Hematopoietic multipotent progenitor cell treated with erythropoietin and hydrocortisone succinate and interleukin-3 and kit ligand, for 8 days (in vitro differentiated cells): ENCODE measurements at places on chromosomes 5 and 9.

- DNase-seq = no peak
Measured at GRCh38 chr5:175166026-175166425, 278.0 kb downstream of the DRD1 start.

DNA sequence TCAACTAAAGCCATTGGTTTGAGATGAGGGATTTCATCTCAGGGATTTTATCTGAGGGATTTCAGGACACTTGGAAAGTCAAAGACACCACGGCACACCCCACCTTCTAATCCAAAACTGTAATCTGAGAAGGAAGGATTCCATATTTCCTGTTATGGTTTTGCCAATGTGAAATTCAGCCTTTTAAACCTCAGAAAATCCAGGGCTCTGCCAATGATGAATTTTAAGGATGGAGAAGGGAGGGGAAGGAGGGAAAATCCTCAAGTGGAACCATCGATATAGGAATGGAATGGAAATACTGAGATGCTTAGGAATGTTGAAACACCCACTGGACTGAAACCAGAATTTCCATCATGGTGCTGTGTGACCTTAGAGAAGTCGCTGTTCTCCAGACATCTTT lies 5.3 kb downstream of the C1QTNF3 start:
- DNase-seq = no peak

DNA sequence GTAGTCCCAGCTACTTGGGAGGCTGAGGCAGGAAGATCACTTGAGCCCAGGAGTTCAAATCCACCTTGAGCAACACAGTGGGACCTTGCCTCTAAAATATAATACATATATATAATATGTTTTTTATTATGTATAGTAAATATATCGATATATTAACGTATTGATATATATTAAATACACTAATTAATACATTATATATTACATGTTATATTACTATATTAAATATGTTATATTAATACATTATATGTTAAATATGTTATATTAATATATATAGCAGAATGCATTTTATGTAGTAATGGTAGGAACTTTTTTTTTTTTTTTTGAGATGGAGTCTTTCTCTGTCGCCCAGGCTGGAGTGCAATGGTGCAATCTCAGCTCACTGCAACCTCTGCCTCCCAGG lies 18.1 kb upstream of the BNC2 start:
- DNase-seq = no peak

- no peak for DNase-seq
Measured at GRCh38 chr5:126481243-126481642, 58.0 kb downstream of the GRAMD2B start.

DNA sequence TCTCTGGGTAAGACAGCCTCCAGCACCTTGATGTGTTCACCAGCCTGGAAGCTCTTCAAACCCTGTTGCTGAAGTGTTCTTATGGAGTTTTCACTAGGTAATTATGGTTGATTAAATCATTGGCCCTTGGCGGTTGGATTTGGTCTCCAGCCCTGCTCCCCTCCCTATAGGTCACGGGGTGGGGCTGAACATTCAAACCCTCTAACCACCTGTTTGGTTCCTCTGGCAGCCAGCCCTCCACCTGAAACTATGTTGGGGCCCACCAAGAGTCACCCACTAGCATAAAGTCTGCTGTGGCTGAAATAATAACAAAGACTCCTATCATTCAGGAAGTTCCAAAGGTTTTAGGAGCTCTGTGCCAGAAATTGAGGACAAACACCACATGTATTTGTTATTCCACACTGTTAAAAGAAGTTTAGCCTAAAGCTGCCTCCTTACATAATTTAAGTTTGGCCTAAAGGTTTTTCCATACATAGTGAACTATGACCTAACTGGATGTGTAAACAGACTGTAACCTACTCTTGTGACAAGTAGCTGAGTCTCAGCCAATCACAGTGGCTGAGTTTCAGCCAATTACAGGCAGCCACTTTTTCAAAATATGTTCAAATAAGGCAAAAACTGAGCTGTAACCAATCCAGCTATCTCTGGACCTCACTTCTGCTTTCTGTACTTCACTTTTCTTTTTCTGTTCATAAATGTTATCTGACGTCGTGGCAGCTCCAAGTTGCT lies 34.8 kb downstream of the TMEM252 start:
- DNase-seq = peak; percentile 4

- no peak for DNase-seq
Measured at GRCh38 chr9:135032868-135033460, 54.5 kb upstream of the OLFM1 start.

GRCh38 chr5:176743136-176743861 lies 67.1 kb upstream of the UNC5A start:
- DNase-seq = no peak

DNA sequence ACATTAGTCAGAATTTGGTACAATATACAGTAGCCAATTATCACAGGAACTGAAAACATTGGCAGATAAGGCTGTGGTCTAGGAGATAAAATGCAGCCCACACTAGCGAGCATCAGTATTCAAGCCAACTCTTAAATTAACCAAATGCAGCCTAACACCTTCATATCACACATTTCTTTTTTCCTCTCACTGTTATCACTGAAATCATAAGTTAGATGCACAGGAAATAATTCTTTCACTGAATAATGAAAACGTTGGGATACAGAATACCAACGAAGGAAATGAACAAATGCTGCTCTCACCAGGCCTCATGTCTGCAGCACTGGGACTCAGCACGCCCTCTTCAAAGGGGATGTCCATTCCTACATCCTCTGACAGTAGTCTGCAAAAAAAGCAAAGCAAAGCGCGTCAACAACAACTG lies 109.1 kb upstream of the PCA3 start:
- peak; percentile 78 for DNase-seq

- DNase-seq = no peak
Measured at GRCh38 chr5:33059081-33059480, 348.0 kb downstream of the NPR3 start.

DNA sequence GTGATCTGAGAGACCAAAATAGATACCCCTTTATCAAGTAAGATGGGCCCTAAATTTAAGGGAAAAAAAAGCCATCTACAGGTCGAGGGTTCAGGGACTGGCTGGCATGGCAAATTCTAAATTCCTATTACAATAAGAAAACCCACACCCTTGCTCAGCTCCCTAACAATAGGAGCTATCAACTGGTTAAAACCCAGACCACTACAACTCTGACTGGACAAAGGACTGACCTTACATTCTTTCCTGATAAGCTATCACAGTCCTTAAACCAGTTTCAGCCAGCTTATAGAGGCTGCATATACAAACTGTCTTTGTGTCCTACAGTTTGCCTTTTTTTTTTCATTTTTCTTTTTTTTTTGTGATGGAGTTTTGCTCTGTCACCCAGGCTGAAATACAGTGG lies 803.6 kb downstream of the NR2F1-AS1 start:
- DNase-seq = no peak

- DNase-seq = no peak
Measured at GRCh38 chr9:38395653-38396370, 3.3 kb downstream of the ALDH1B1 start.

DNA sequence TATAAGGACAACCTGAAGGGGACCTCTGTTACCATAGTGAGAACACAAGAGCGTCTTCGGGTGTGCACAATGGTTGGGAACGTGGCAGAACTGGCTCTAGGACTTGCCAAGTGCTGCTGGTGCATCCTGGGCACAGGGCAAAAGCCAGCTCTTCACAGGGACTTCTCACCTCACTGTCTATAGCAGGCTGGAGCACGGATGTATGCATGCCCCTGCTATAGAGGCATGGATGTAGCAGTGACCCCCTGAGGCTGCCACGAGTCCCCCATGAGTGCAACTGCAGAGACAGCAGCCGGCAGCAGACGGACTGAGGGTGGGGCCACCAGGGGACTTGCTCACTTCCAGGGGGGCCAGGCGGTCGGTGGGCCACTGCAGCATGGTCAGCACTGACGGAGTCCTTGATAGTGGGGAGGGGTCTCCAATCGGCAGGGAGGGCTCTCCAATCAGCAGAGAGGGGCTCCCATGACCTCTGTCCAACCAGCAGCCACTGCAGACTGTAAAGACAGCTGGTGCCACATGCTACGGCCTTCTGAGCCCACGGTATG lies 64.9 kb downstream of the SEMA4D start:
- no peak for DNase-seq
